ENCODE measurements at places on chromosomes 6 and 20. TPM values are rescaled to one million over a fixed set of nuclear protein-coding genes. Genes with fewer than 3 reads are reported as not detected.

PRSS16 gene
- 16.5 TPM for total RNA-seq

- no peak for DNase-seq
Measured at GRCh38 chr6:89660981-89661380, 22.4 kb upstream of the LYRM2 start.

CLPSL2 gene
- 2.0 TPM for total RNA-seq

DNA sequence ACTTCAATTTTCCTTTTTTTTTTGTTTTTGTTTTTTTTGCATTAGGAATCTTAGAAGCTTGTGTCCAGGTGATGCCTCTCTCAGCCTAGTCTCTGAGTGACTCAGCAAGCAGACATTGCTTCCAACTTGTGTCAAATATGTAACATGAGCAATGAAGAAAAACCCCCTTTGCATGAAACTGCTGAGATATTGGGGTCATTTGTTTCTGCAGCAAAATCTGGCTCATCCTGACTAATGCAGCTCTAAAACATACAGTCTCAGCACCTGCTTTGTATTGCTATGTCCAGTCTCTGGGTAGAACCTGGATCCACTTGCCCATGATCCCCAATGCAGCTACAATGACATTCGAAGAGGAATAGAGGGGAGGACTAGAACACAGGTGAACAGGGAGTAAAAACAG, 55.7 kb upstream of the LRFN2 start:
- DNase-seq, result no peak

- peak; percentile 50 for DNase-seq
Measured at GRCh38 chr20:17281478-17281877, 54.6 kb downstream of the PCSK2 start.

RIMS4 gene
- total RNA-seq, result 9.0 TPM

GRCh38 chr6:135088281-135088680, 33.7 kb upstream of the HBS1L start:
- DNase-seq, result no peak

DNA sequence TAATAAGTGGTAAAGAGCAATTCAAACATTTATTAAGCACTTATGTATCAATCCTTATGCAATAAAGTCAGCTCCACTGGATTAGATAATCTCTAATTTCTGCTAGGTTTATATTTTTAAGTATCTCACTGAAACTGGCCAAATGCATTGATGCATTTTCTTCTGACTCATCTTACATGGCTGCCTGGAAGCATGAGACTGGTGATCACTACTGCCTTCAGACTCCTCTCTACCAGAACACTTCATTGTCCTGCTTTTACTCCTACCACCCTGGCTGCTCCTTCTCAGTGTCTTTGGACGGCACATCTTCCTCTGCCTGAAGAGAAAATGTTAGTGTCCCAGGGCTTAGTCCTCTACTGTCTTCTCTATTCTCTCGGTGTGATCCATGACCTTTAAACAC, 7.4 kb downstream of the CEP85L start:
- no peak for DNase-seq

Data from Caco-2 (cell line).